ENCODE measurements at places on chromosomes 7 and 10. TPM values are rescaled to one million over a fixed set of nuclear protein-coding genes. Genes with fewer than 3 reads are reported as not detected.

COL26A1 gene
- total RNA-seq = 7.8 TPM

GLCCI1 gene
- total RNA-seq = 15.1 TPM

SAP25 gene
- total RNA-seq = not detected

SCD gene
- total RNA-seq = 115 TPM

MYH16 gene
- not detected for total RNA-seq

CFAP46 gene
- total RNA-seq = not detected

PLCE1 gene
- 29.2 TPM for total RNA-seq

DRGX gene
- total RNA-seq = not detected

PNLIP gene
- total RNA-seq = 1.0 TPM

GBX1 gene
- not detected for total RNA-seq

DOCK4 gene
- 24.5 TPM for total RNA-seq

TMEM213 gene
- total RNA-seq = not detected

SYNPO2L gene
- 17.2 TPM for total RNA-seq

PRPS1L1 gene
- total RNA-seq = not detected

CHPF2 gene
- 16.2 TPM for total RNA-seq

SRRM3 gene
- total RNA-seq = not detected

SPDYE2B gene
- total RNA-seq = not detected

RPEL1 gene
- not detected for total RNA-seq

HTR7 gene
- under 0.01 TPM for total RNA-seq

PKD1L1 gene
- total RNA-seq = 0.52 TPM

AKR1C3 gene
- 1.6 TPM for total RNA-seq

TMEM270 gene
- total RNA-seq = not detected

SPDYE18 gene
- not detected for total RNA-seq

Data from skeletal muscle tissue (tissue), 5 donors.